ENCODE measurements at places on chromosomes 7 and 10.
A peak's percentile ranks its signal among the peaks of the same experiment; 100 is the strongest.

GRCh38 chr10:6386346-6386745 lies 183.6 kb downstream of the PFKFB3 start:
- no peak for DNase-seq

DNA sequence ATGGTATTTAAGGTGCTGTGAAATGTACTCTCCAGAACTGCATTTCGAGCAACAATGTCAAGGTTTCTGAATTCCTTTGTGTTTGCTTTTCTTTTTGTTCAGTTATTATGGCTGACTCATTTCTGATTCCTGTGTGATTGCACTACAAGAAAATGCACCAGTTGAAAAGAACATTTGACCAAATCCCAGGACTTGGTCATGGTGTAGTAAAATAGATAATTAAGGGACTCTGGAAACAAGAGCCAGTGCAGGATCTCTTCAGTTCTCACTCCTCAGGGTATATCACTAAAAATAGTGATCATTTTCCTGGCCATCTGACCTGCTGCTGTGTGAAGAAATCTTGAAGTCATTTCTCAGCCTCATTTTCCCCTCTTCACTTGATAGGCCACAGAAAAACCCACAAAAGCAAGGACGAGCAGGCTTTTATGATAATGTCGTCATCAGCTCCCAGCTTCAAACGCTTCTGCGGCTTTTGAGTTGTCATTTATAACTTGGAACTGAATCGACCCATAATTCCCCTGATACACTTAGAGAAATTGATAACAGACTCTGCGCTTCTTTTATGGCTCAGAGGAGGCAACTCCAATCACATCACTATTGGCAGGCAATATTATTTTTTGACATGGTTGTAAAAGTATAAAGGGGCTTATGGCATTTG lies 274.7 kb downstream of the HDAC9 start:
- no peak for DNase-seq

- DNase-seq, result no peak
Observed at GRCh38 chr7:117043108-117043825, 90.0 kb downstream of the ST7 start.

DNA sequence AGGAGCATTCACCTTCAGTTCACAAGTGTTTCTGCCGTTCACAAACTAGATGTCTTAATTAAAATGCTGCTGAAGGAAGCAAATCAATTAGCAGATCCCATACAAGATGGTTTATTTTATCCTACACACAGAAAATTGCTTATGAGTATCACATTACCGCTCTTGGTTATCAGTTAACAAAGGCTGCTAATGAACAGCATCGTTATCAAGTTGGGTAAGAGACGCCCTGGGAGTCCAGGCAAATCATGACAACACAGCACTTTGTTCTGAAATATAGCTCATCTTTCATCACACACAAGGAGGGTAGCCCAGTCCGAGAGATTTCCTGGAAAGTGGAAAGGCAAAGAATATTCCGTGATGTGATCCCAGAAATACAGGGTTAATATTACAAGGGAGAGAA lies 20.8 kb upstream of the FAM170B start:
- no peak for DNase-seq

DNA sequence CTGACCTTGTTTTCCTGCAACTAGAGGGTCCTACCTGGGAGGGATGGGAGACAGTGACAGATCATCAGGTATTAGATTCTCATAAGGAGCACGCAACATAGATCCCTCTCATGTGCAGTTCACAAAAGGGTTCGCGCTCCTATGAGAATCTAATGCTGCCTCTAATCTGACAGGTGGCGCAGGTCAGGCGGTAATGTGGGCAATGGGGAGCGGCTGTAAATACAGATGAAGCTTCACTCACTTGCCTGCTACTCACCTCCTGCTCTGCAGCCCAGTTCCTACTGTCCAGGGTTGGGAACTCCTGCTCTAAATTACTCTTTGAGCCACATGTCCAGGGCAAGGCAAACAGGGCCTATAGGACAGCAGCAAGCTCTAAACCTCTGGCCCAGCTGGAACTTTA lies 46.2 kb downstream of the GFRA1 start:
- no peak for DNase-seq

- no peak for DNase-seq
Observed at GRCh38 chr10:6136215-6137201, 47.7 kb downstream of the RBM17 start.

DNA sequence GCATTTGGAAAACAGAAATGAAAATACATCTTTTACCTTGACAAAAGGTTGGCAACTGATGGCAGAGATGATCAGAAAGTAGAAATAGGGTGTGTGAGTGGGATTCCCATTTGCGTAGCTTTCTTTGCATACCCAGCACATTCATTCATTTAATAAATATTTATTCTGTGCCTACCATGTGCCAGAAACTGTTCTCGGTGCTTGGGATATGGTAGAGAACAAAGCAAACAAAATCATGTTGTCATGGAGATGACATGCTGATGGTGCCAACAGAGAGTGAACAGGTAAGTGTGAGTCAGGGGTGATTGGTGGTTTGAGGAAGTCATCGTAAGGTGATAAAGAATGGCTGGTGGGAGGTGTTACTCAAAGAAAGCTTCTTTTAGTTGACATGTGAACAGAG lies 45.4 kb downstream of the CACNB2 start:
- DNase-seq, result no peak

DNA sequence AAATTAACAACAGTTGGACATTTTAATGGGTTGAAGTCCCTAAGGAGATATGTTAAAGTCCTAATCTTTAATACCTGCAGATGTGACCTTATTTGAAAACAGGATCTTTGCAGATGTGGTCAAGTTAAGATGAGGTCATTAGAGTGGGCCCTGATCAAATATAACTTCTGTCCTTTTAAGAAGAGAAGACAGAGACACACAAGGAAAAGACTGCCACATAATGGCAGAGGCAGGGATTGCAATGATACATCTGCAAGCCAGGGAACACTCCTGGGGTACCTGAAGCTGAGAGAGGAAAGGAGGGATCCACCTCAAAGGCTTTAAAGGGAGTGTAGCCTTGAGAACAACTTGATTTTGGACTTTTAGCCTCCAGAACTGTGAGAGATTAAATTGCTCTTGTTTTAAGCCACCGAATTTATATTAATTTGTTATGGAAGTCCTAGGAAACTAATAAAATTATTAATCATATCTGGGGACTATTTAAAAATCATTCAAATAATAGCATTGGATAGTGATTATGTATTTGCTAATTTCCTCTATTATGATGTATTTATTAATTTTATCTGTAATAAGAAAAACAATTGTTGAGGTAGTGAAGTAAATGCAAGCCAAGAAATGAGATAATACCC lies 700.0 kb upstream of the PCDH15 start:
- DNase-seq, result peak; percentile 20

GRCh38 chr10:62225362-62225761 lies 43.3 kb downstream of the RTKN2 start:
- no peak for DNase-seq

DNA sequence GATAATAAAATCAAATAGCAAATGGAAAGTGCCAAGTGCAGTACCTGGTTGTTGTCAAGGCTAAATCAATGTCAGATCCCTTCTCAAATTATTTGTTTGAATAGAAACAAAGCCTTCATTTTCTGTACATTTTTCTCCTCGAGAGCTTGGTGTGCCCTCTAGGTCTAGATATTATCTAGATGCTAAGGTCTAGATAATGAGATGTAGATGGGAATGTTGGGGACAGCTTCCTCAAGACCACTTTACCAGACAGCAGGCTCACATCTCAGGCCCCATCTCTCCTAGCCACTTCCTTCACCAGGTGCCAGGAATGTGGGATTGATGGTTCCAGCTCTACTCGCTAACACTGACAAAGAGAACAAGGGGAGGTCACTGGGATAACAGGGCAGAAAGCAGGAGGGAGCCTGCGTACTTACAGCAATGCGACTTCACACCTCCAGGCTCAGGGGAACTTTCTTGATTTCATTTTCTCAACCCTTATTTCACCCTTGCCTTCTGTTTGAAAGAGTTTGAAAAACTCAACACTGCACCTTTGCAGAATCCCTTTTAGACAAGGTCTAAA lies 451.4 kb upstream of the VSTM2A start:
- DNase-seq, result no peak

GRCh38 chr10:49367600-49367999 lies 28.3 kb downstream of the DRGX start:
- DNase-seq, result no peak

GRCh38 chr10:61754587-61755550 lies 92.1 kb downstream of the CABCOCO1 start:
- DNase-seq, result no peak

GRCh38 chr10:31959461-31960173 lies 31.0 kb upstream of the ARHGAP12 start:
- DNase-seq, result no peak

- DNase-seq, result no peak
Observed at GRCh38 chr7:2821842-2822507, 22.1 kb downstream of the GNA12 start.

- no peak for DNase-seq
Observed at GRCh38 chr10:73810358-73810734, 1.1 kb downstream of the NDST2 start.

GRCh38 chr7:141511316-141511675 lies 39.9 kb upstream of the AGK start:
- no peak for DNase-seq

- no peak for DNase-seq
Observed at GRCh38 chr7:142855114-142855743, 353 bp downstream of the EPHB6 start.

GRCh38 chr7:4742051-4742573 lies 33.3 kb upstream of the AP5Z1 start:
- no peak for DNase-seq

Measured in renal cortex interstitium (tissue), 15 donors.